ENCODE measurements at places on chromosomes 6 and 20.
A peak's percentile ranks its signal among the peaks of the same experiment; 100 is the strongest.

- DNase-seq, result peak; percentile 55
Observed at GRCh38 chr6:167824591-167825331, 1.9 kb upstream of the AFDN start.

GRCh38 chr6:157622427-157622826 is 200.6 kb upstream of the SNX9 start:
- no peak for DNase-seq

DNA sequence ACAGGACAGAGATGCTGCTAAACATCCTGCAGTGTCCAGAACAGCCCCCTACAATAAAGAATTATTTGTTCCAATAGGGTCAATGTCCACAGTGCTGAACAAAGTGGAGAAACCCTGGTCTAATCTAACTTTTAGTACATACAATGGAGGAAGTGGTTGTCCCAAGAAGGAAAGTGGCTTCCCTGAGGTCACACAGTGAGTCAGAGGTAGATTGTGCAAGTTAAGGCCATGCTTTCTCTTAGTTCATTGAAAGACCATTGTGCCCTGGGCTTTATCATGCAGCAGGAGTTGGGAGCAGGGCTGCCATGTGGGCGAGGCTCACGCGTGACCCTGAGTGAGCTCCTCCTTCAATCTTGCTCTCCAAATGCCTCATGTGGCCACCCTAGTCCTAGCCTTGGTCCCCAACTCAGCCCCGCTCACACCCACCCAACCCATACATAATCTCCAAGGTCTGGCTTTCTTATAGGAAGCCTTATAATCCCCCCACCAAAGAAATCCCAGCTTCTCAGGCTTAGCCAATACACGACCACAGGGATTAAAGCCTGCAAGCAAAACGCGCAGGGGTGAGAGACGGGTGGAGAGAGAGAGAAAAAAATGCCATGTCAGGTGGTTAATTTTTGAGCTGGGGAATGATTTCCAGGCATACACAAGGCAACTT is 19.9 kb downstream of the SLC13A3 start:
- no peak for DNase-seq

DNA sequence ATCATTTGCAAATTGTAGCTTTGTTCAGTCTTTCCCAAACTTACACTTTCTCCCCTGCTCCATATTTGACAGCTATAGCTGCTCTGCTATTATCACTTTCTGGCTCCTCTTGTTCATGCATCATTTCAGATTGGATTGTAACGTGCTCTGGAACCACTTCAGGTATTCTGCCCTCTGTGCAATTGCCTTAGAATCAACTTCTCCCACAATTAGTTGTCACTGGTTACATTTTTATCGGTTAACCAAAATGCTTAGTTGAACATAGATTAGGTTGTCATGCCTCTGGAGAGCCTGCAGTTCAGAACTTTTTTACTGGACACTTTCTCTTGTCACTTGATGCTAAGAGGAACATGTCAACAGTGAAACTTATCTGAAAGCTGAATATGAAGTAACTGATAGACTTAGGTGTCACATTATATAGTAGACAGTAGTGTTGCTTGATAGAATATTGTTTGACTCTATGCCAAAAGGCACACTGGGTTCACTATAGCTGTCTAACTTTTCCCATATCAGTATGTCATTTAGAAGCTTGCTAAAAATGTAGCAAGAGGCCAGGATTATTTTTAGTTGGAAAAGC is 127.7 kb upstream of the PTPRK start:
- DNase-seq, result no peak

DNA sequence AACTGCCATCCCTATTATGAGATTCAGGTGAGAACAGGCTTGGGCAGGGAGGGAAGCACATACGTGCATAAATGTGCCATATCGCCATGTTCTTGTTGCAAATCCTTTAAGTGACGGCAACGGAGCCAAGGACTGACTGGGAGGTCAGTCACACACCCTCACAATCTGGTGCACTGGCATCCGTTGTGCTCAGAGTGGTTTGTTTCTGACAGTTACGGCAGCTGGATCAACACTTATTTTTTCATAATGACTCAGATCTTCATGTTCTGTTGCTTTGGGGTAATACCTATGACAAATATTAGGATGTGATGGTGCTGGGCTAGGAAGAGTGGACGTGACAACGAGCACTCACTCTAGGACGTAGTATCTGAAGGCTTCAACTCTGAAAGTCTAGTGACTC is 56.2 kb upstream of the PREP start:
- DNase-seq, result no peak

DNA sequence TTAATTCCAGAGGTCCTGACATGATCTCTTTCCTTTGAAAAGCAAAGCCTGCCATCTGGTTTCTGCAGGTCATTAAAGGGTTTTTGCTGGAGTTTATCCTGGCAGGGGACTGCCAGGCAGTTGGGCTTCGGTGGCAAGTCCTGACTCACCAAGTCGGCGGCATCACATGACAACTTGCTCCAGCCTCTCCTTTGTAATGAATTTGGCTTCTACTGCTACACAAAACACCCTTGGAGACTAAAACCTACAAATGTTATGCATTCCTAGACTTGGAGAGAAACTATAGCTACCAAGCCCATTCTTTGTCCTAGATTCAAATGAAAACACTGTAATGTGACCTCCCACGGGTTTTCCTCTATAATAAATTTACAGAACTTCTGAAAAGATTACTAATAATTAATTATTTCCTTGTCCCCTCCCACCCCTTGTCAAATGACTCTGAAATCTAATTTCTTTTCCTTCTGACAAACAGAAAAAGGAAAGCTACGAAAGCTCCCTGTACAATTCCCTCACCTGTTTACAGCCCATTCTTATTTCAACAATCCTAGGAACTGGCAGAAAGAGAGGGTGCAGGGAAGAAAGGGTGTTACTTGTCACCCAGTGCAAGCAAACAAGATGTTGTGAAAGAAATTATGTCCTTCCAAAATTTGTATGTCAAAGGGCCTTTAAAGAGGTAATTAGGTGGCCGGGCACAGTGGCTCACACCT is 62.9 kb downstream of the QRSL1 start:
- DNase-seq, result peak; percentile 38

Data from midbrain (tissue), 1 donor.